Activated CD8-positive, alpha-beta memory T cell treated with anti-CD3 and anti-CD28 coated beads for 4 hours (primary cell): ENCODE measurements at places on chromosomes 2 and 18.

DNA sequence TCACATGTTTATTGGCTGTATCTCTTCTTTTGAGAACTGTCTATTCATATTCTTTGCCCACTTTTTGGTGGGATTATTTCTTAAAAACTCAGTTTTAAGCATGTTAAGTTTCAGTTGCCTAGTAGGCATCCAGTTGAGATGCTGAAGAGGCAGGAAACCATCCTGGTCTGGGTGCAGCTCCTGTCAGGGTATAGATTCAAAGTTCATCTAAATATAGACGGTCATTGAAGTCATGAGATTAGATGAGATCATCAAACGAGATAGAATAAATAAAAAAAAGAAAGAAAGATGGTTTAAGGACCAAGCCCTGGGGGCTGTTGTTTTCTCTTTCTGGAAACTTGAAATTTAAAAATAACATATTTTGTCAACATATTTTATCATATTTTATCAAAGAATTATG lies 9.2 kb upstream of the DNAH7 start:
- DNase-seq: no peak

- DNase-seq: no peak
Measured at GRCh38 chr2:26767894-26768487, 3.9 kb downstream of the SLC35F6 start.

DNA sequence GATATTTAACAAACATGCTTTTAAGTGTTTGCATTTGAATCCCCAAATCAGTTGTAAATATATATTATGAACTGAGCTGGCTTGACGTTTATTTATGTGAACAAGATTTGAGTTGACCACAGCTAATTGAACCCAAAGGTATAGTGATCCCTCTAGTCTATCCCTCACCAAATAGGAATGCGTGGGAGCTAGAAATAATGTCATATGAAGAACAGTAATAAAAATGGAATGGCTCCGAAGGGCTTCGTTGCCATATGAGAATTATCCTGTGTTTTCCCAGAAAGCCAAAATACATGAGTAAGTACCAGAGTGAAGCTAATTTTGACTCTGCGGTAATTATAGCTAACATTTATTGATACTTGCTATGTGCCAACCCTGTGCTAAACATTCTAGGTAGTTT lies 142.7 kb downstream of the ADCYAP1 start:
- no peak for DNase-seq

DNA sequence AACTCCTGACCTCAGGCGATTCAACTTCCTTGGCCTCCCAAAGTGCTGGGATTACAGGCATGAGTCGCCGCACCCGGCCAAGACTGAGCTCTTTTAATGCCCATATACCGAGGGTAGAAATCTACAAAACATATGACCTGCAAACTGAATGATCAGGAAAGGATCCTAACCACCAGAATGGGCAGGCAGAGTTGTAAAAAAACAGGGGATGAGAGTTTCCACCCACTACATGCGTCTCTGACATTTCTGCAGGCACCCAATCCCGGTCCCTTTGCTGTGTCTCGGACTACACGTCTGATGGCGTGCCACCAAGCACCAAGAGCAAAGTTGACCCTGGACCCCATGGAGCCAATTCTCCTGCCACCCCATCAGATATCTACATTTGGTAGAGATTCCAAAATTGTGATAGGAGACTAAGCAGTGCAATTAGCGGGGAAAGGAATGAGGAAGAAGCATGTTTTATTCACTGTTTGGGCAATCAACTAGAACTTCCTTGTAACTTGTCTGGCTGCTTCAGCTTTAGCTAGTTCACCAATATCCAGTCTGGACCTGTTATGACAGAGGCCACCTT lies 74.1 kb downstream of the ATP8B1 start:
- DNase-seq: no peak

DNA sequence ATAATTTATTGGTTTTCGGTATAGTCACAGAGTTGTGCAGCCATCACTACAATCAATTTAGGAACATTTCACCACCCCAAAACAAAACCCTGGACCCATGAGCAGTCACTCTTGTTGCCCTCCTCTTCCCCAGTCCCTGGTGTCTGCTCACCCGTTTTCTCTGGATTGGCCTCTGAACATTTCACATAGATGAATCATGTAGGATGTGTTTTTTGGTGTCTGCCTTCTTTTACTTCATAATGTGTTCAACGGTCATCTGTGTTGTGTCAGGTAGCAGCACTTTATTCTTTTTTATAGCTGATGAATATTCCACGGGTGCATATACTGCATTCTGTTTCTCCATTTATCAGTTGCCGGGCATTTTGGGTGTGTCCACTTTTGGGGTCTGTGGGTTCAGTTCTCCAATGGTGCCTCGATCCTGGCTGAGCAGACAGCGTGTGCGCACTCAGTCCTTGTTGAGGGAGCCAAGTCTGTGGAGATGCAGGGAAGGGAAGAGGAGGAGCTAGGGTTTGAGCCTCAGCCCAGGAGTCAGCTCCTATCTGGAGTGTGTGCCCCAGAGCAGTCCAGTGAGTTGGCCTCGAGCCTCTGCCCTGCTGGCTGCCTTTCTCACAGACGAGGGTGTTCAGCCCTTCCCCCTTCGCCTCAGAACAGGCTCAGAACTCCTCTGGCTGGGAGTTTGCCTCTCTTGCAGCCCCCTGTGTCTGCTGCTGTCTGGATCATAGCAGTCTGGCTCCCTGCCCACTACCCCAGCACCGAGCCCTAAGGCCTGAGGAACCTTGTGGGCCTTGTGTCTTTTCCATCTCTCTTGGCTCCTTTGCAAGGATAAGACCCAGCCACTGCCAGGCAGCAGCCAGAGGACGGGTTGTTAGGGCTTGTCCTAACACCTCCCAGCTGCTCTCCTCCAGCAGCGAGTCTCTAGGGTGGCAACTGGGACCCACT lies 18.0 kb downstream of the C2orf74 start:
- DNase-seq: no peak

DNA sequence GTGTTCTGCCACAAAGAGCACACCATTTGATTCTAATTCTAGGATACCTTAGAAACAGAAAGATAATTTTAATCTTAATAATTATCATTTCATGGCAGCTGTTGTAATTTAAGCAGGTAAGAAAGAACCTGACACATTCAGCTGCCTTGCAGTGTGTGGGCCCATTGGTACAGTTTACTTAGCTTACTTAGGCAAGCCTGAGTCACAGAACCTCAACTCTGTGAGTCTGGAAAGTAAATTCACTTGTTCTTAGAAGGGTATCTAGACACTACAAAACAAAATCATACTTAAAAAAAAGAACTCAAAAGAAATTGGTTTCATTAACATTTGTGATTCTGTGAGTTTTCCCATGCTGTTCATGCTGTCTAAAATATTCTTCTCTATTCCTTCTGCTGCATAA lies 956.3 kb upstream of the SLC39A10 start:
- no peak for DNase-seq

DNA sequence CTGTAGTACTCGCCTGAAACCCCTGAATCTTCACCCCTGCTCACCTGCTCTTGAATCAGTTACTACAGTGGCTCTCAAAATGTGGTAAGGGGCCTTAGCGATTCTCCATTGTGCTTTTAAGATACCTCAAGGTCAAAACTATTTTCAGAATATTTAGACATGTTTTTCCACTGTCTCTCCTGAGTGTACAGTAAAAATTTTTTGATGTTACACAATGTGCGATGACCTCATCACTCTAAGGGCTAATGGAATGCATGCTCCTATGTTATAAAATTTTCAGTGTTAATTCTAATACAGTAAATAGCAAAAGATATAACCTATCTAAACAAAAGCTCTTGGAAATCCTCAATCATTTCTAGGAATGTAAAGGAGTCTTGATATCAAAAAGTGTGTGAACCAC lies 336.9 kb upstream of the PKDCC start:
- DNase-seq: no peak

DNA sequence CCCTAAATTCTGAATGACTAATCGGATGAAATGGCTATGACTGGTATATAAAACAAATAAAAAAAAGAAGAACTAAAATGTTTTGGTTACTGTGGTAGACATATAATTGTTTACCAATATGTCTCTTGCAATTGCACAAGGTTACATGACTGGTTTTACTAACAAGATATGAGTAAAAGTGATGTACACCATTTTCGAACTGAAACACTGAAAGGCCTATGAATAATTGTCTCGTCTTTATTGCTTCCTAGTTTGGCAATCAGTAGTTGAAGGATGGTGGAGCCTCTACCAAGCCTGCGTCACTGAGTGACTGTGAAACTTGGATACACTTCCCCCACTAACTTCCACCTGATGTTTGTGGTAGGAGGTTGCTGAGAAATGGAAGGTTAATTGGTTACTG lies 16.5 kb downstream of the CDH19 start:
- DNase-seq: no peak

DNA sequence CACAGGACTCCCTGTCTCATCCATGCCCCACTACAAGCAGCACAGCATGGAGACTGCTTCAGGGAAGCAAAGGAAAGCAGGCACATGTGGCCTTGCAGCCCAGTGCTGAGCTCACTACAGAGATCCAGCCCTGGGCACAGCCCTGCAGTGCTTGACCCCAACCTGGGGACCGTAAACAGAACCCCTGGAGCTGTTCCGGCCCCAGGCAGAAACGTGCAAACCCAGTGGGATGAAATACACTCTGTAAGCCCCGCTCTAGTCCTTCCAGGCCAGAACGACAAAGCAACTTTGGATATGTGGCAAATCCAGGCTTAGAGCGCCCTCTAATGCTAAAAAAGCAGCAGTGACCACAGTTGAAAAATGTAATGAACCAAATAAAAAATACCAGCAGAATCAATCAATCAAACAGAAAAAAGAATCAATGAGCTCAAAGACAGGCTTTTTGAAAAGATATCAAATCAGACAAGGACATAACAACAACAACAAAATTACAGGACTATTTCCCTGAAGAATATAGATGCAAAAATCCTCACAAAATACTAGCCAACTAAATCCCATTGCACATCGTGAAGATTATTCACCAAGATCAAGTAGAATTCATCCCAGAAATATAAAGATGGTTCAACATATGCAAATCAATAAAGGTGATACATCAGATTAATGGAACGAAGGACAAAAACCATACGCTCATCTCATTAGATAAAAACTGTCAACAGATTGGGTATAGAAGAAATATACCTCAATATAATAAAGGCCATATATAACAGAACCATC lies 45.6 kb downstream of the ZNF519 start:
- no peak for DNase-seq

GRCh38 chr2:216644842-216645635 lies 11.8 kb downstream of the IGFBP2 start:
- DNase-seq: no peak

GRCh38 chr2:18325118-18325517 lies 235.3 kb downstream of the RDH14 start:
- DNase-seq: no peak

GRCh38 chr18:54250846-54251261 lies 18.5 kb upstream of the POLI start:
- DNase-seq: no peak

GRCh38 chr2:65557616-65558573 lies 125.5 kb upstream of the SPRED2 start:
- DNase-seq: no peak

DNA sequence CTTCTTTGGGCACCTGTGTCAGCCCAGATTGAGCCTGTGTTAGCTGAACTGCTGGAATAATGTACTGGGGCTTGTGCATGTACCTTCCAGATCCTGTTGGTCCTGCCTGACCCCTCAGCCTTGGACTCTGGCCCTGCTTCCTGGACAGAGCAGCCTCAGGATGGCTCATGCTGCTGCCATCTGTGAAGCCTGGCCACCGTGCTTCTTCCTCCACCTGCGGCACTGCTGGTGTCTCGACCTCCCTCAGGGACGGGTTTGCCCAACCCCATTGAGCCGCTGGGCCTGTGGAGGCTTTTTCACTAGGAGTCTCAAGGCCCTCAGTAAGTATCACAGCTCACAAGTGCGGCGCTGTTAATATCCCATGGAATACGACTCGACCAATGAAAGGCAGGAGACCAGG lies 342.7 kb downstream of the TGIF1 start:
- no peak for DNase-seq

GRCh38 chr2:55087501-55087900 lies 37.2 kb upstream of the RTN4 start:
- no peak for DNase-seq
